AG09309 (cell line): ENCODE measurements at places on chromosomes 5 and 9.

DNA sequence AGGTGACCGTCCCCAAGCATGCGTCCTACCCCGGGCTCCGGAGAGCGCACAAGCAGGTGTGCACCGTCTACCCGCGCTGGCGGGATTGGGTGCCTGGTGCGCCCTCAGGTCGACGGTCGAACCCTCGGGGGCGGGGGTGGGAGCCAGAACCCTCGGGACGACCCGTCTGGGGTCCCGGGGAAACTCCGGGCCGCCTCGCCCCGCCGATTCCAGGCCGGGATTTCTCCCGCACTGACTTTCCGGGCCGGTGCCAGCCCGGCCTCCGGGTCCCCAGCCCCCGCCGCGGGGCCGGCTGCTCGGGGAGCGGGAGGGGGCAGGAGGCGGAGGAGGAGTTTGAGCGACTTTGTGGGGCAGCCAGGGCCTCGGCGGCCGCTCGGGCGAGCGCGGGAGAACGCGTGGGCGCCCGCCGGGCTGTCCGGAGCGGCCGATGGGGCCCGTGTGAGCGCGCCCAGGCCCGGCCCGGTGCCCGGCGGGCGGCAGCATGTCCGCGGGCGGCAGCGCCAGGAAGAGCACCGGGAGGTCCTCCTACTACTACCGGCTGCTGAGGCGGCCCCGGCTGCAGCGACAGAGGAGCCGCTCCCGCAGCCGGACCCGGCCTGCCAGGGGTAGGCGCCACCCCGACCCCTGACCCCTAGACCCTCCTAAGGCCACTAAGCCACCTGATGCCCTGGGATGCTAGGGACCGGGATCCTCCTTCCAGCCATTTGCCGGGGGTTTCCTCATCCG is at the start of gene DAB2IP:
TSS of gene DAB2IP (plus strand) at position 340 of the 726 bp plus-strand sequence. CDS start at position 482, 142 bp downstream.
- DNase-seq, result no peak

DNA sequence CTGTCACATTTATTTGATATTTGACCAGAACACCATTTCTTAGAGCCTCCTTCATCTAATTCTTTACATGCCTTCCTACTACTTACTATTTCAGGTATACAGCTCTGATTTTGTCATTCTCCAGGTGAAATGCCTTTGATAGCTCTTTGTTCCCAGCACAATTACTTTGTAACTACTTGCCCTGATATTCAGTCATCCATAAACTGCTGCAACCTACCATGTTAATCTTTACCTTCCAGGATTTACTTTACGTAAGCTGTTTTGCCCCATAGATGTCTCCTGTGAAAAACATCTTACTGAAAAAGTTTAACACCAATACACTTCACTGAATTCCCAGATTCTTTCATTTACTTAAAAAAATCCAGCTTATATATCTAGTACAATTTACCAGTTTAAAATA is 443.8 kb upstream of the CYLC2 start:
- DNase-seq, result no peak

- DNase-seq, result no peak
Measured at GRCh38 chr9:38039090-38039906, 29.7 kb downstream of the SHB start.

GRCh38 chr9:4849369-4849768 is 56.6 kb downstream of the RCL1 start:
- no peak for DNase-seq

DNA sequence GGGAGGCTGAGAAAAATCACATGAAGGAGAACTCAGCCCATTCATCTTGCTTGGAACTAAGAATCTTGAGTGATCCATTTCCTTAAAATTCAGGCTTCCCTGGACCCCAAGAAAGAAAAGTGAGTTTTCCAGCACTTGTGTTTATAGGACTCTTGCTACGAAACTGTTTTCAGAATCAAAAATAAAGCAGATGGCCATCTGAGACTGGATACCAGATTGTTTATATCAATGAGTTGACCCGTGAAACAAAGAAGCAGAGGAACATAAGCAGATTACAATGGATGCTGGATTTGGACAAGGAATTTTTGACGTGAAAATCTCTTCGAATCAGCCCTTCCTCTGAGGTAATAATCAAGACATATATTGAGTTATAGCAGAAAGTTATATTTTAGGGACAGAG is 223.2 kb downstream of the SYK start:
- DNase-seq, result no peak

DNA sequence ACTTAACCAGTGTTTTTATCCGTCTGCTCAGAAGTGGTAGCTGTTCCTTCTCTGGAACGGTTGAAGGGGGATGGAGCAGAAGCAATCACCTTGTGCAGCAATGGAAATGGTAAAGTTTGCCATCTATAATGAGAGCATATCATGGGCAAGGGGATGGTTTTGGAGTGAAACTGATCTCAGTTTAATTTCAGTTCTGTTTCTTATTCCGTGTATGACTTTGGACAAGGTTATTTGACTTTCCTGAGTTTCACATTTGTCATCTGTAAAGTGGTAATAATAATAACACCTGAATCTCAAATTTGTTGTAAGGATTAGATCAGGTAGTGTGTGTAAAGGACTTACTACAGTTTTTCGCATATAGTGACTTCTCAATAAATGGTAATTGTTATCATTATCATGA is 106.1 kb downstream of the PCSK1 start:
- DNase-seq, result no peak

DNA sequence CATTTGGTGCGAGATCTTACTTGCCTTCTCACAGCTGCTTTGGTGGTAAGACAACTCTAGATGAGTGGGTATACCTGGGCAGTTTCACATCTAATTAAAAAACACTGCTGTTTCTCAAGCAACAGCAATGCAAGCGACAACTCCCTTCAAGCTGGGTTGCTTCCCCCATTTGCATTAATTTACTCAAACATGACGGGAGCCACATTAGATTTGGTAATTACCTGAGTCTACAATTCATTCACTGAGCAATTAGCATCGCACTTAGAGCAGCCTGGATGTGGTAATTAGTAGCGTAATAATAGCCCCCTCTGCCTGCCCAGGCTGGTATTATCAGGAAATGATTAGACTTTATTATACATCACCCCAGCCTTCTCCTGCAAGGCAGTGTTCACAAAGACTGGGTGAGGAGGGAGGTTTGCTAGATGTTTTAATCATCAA is 73.4 kb downstream of the FBXO38 start:
- DNase-seq, result no peak

GRCh38 chr5:2670940-2671339 is 80.5 kb downstream of the IRX2 start:
- DNase-seq, result no peak

GRCh38 chr5:155866971-155867370 is 460.0 kb upstream of the SGCD start:
- DNase-seq, result no peak

DNA sequence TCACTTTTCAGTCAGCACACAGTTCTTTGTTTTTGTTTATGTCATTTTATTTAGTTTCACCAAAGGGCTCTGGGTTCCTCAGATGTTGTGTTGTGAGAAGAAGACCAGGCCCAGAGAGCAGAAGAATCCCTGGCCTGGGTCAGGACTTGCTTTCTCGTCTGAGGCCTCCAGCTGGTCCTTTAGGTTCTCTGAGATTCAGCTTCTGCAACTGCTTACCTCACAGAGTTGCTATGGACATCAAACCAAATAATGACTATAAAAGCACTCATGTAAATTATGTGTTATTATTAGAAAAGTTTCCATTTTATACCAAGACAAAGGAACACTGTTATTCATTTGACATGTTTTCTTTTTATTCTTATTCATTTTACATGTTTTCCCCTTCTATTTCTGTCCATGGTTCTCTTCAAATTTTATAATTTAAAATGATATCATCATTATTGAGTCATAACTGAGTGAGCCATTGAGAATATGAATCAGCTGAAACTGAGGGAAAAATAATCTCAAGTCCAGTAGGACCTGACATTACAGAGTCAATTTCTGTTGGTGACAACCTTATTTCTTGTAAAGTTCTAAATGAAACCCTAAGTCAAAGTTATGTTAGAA is 44.0 kb upstream of the GLRX start:
- DNase-seq, result no peak

GRCh38 chr9:82961504-82962125 is 101.3 kb downstream of the RASEF start:
- peak; percentile 23 for DNase-seq

DNA sequence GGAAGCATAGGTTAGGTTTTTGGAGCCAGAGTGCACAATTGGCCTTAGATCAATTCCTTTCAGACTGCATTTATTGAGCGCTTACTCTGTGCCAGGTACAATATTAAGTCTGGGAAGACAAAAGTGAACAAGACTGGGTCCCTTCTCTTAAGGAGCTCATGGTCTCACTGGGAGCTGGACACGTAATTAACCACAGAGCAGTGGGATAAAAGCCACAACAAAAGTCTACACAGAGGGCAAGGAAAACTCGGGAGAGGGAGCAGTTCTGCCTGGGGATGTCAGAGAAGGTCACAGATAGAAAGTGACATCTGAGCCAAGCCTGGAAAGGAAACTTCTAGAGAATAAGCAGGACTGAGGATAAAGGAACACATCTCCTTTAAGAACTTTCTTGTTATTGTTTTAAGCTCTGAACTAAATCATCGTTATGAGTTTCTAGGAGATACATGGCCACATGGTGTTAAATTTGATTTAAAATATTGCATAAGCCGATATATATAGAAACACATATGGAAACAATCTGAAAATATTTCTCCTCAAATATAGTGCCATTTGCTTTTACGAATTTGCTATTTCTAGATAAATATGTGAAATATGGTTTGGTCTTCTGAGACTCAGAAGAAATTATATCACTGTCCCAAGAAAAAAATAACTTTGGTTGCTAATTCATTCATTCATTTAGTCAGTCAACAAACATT is 40.1 kb upstream of the PDE8B start:
- no peak for DNase-seq

GRCh38 chr5:58800861-58801540 is 218.1 kb downstream of the RAB3C start:
- DNase-seq, result no peak

DNA sequence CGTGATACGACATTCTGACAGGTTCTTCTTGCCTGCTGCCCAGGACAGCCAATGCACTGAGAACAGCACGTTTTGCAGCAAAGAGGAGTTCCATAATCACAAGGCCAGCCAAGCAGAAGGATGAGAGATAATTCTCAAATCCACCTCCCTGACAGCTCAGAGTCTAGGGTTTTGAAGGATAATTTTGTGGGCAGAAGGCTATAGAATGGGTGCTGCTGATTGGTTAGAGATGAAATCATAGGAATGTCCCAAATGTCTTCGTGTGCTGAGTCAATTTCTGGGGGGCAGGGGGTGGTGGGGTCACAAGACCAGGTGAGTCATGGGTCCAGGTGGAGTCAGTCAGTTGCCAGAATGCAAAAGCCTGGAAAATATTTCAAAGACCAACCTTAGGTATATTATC is 175.5 kb upstream of the SLC30A5 start:
- DNase-seq, result no peak

- DNase-seq, result no peak
Measured at GRCh38 chr9:110027671-110028081, 180.3 kb downstream of the C9orf152 start.

DNA sequence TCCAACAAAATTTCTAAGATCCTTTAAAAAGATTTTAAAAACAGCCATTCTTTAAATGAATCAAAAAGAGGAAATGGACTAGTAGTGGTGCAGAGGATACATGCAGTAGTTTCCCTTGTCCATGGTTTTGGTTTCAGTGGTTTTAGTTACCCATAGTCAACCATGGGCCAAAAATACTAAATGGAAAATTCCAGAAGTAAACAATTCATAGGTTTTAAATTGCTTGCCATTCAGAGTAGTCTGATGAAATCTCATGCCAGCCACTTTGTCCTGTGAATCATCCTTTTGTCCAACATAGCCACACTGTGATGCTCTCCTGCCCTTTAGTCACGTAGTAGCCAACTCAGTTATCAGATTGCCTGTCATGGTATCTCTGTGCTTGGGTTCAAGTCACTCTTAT is 286.1 kb downstream of the ANXA1 start:
- DNase-seq, result no peak

DNA sequence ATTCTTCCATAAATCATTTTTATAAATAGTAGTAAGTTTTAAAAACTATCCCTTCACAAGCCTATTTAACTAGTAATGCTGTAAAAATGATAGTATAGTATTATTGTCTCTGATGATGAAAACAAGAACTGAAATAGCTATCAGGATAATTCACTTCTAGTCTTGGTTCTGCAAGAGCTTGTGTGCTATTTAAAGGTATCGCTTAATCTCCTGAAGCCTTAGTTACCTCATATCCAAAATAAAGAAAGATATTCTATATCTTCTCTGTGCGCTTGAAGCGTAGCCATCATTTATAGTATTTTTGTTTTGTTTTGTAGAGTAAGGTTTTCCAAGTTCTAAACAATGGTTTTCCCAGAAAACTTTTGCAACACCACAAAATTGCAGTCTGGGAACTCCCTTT is 180.1 kb downstream of the TMC1 start:
- DNase-seq, result no peak

GRCh38 chr9:135214054-135214640 is 126.7 kb downstream of the OLFM1 start:
- DNase-seq, result no peak

DNA sequence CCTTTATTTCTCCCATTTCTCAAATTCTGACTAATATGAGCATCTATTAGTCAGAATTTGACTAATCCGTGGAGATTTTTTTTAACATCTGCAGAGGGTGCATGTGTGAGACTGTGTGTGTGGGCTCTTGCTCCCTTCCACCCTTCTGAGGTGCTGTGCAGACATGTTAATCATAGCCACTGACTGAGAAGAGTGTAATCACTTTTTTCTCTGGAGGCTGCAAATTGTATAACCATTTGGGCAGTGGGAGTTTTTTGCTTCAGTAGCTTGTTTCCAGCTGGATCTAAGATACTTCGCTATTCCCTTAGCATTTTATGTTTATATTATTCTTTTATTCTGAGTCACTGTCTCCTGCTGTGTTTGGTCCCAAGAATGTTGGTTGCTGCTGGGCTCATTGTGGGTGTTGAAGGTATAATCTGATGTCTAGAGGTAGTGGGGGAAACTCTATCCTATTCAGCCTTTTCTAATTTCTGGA is 66.2 kb downstream of the ARHGEF28 start:
- peak; percentile 52 for DNase-seq

GRCh38 chr9:21455320-21455719 is 15.1 kb downstream of the IFNA1 start:
- no peak for DNase-seq

GRCh38 chr9:127168756-127169574 is 46.5 kb upstream of the ANGPTL2 start:
- DNase-seq, result no peak

- DNase-seq, result no peak
Measured at GRCh38 chr5:123094919-123095797, 6.1 kb downstream of the PRDM6 start.
